ENCODE measurements at places on chromosomes 3 and 15.

- no peak for DNase-seq
Measured at GRCh38 chr15:28969511-28970085, 83.8 kb downstream of the APBA2 start.

- no peak for DNase-seq
Measured at GRCh38 chr3:118396491-118396890, 638.2 kb downstream of the IGSF11 start.

DNA sequence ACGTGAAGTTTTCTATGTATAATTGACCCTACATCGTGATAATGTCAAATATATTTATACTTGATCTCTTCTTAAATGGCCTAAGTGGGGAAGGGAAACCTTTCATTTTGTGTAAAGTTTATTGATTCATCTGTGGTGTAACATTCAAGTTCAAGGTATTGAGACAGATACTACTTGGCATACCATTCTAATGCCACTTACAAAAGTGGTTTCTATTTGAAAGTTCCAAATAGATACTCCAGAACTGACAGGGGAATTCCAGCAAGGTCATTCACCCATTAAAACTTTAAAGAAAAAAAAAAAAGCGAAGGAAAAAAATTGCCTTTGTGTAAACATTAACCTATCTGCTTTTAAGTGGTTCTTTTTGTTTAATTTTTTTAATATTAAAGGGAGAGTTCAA lies 45.3 kb upstream of the MAP3K13 start:
- DNase-seq, result no peak

GRCh38 chr3:12985148-12985547 lies 88.1 kb downstream of the IQSEC1 start:
- no peak for DNase-seq

DNA sequence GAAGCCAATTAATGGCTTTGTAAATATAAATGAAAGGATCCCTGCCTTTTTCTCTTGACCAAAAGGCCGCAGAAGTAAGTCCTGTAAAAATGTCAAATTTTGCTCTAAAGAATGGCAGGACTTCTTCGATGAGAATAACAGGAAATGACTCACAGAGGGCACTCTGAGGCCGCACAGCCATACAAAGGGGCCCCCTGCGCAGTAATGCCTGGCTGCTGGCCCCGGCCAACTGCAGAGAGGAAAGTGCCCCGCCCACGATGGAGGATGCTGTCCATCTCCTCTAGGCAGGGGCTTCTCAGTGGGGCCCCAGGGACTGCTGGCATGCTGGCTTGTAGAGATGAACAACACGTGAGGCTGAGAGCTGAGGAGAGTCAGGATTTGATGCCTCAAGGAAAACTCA lies 18.1 kb upstream of the SCN10A start:
- DNase-seq, result no peak

DNA sequence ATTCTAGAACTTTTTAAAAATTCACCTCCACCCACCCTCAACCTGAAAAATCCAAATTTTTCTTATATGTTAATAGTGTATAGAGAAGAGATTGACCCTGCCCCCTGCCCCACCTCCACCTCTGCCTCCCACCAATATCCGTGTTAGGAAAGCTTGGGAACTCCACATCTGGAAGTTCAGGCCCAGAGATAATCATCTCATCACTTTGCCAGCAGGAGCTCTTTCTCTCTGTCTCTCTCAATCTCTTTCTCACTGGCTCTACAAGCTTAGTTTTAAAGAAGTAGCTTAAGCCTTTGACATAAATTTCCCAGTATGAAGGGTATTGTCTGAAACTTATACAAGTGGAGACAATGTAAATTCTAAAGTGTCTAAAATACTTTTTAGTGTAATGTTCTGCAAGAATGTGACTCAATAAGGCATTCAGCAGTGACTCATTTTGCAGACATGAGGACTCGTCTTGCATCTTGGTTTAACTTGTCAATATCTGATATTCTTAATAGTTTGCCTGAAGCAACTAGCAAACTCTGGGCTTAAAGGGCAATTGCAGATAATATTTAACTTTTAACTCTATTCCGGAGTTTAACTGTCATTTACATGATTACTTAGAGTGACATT lies 299.8 kb upstream of the EPHA3 start:
- DNase-seq, result no peak

- no peak for DNase-seq
Measured at GRCh38 chr15:40543631-40544294, 21.1 kb downstream of the CCDC32 start.

DNA sequence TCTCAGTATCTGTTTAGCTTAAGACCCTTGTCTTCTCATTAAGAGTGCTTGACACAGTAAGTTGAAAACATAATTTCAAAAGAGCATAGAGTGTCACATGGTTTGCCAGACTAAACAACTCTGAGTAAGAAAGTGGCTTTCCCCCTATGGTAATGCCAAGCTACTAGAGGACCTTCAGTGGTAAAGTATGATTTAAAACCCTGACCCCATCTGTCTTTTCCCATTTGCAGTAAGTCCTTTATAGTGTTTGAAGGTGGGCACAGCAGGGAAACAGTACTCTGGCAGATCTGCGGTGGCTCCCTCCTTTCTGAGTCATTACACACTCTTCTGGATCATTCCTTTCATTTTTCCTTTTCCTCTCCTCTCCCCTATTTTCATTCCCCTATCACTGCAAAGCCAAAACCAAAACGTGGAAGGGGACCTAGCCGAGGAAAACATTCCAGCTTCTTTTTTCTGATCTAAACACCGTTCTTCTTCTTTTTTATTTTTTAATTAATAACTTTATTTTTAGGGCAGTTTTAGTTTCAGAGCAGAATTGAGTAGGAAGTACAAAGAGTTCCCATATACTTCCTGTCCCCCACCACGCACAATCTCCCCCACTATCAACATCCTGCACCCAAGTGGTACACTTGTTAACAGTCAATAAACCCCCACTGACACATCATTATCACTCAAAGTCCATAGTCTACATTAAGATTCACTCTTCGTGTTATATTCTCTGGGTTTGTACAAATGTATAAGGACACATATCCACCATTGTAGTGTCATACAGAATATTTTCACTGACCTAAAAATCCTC lies 74.7 kb downstream of the PPARG start:
- DNase-seq, result no peak

DNA sequence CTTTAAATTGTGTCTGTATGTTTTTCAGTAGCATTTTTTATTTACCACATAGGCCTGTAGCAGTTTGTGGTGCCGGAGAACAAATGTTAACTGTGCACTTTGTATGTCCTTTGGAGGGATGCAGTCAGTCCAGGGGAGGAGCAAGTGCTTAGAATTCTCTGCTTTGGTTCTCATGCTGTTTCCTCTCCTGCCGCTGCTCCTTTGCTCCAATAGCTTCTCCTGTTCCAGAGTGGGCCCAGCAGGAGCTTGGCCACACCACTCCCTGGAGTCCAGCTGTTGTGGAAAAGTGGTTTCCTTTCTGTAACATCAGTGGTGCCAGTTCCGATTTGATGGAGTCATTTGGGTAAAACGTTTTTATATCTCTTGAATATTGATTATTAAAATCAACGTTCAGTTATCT lies 16.6 kb downstream of the TICRR start:
- DNase-seq, result no peak

- DNase-seq, result no peak
Measured at GRCh38 chr3:31530039-31530959, 2.4 kb upstream of the STT3B start.

GRCh38 chr3:17195192-17195611 lies 310.4 kb downstream of the PLCL2 start:
- DNase-seq, result peak; percentile 59
